ENCODE measurements at places on chromosomes 3 and 15.

- peak; percentile 83 for DNase-seq
Measured at GRCh38 chr3:40765884-40766283, 241.1 kb downstream of the ZNF621 start.

DNA sequence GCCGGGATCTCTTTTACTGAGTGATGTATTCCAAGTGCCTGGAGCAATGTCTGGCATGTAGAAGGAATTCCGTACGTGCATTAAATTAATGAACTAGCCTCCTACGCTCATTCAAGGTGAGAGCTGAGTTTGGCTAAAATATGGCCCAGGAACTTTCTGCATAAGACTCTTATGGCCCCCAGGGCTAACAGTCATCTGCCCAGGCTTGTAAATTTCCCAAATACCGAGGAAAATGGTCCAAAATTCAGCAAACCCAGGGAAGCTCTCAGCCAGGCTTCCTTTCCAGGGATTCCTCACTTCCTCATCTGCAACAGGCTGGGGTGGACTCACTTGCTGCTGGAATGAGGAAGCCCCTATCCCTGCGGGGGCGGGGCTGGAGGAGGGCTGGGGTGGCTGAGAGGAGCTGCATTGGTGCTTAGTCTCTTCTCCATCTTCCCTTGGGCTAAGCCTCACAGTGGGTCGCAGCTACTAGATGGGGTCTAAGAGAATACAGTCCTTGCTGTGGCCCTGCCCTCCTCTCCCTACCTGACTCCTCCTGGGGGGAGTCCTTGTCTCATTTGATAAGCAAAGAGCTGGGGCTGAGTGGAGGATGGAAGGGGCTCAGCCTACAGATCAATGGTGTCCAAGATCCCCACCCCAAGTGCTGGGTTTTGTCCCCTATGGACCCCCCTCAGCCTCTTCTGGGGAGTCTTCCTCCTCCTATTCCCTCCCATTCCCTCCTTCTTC lies 28.5 kb upstream of the APOD start:
- DNase-seq: no peak

DNA sequence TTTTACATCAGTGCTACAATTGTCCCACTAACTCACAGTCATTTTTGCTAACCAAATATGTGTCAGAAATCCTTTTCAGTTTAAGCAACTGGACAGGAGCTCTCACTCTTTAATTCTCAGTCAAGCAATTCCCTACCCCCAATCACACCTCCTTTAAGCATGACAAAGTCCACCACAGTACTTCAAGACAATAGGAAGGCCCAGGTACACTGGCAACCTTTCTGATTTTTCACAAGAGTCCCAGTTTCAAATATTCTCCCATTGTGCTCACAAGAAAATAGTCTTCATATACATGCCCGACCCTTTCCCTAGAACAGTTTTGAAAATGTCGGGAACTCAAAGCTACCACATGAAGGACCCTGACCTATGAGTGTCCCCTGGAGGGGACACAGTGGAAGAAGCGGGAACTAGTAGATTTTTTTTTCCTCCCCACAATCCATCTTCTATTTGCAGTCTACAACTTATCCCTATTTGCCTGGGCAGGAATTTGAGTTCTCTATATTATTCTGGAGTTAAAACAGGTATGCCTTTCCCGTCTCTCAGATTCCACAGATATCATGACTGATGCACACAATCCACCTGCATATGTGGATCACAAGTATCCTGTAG lies 413.5 kb downstream of the TIGIT start:
- no peak for DNase-seq

DNA sequence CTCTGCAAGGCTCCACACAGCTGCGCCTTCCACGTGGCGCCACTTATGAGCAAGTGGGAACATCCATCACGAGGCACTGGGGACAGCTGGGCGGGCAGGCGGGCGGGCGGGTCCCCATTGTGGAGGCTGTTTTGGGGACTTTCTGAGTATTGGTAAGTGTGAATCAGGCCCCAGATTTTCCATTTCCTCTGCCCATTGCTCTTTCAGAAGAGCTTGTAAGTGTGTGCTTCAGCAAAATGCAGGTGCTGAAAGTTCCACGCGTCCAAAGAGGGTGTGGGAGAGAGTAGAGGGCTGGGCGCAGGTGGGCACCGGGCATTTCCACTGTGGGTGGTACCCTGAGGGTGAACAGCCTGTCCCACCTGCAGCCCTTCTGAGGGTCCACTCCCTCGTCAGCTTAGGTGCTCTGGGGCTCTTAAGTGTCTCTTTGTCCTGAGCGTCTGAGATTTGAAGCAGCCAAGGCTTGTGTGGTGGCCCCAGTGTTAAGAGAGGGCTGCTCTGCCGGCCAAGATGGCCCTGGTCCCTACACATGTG lies 177.1 kb downstream of the RPLP1 start:
- no peak for DNase-seq

GRCh38 chr3:39237027-39237426 lies 42.8 kb downstream of the CX3CR1 start:
- DNase-seq: no peak

GRCh38 chr3:143121241-143122088 lies 1.9 kb downstream of the CHST2 start:
- no peak for DNase-seq

DNA sequence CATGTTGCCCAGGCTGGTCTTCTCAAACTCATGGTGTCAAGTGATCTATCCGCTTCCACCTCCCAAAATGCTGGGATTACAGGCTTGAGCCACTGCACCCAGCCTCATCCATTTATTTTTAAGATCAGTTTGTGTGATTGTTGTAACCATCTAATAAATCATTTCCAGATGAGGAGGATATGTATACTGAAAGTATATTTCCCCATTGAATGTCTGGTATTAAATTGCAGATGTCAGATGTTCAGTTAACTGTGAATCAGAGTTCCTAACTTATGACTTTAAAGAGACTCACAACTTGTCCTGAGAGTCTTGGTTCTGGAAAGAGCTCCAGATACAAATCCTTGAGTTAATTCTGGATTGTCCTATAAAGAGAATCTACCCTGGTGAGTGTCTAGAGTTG lies 62.4 kb downstream of the TRIM71 start:
- no peak for DNase-seq

- no peak for DNase-seq
Measured at GRCh38 chr3:17972959-17973906, 230.8 kb upstream of the TBC1D5 start.

GRCh38 chr3:174951034-174951433 lies 91.9 kb downstream of the NAALADL2 start:
- no peak for DNase-seq

- DNase-seq: no peak
Measured at GRCh38 chr3:52366527-52366926, 50.4 kb downstream of the DNAH1 start.

DNA sequence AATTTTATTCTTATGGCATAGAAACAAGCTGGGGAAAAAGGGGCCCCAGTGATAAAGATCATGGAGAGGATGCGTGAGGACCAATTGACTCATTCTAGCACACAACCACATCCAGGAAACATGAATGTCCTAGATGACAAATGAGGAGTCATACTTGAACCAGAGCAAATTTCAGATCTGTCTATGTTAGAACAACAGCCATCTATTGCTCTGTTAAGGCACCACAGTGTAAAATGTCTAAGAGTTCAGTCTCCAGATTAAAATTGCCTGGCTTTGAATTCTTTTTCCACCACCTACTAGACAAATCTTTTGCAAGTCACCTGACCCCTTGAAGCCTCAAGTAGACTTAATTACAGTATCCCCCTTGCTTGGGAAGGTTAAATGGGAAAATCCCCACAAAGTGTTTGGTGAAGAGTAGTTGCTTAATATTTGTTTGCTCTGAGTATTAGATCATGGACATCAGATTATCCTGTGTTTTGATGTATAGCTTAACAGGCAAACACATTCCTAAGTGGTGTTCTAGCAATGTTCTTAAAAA lies 258.7 kb upstream of the TGFBR2 start:
- no peak for DNase-seq

- no peak for DNase-seq
Measured at GRCh38 chr3:11507719-11508118, 136.0 kb downstream of the VGLL4 start.

DNA sequence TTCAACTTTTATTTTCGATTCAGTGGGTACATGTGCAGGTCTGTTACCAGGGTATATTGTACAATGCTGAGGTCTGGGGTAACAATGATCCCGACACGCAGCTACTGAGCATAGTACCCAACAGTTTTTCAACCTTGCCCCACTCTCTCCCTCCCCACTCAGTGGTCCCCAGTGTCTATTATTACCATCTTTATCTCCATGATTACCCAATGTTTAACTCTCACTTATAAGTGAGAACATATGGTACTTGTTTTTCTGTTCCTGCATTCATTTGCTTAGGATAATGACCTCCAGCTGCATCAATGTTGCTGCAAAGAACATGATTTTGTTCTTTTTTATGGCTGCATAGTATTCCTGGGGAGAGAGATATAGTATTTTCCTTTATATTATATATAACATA lies 75.7 kb upstream of the EPHB3 start:
- no peak for DNase-seq

DNA sequence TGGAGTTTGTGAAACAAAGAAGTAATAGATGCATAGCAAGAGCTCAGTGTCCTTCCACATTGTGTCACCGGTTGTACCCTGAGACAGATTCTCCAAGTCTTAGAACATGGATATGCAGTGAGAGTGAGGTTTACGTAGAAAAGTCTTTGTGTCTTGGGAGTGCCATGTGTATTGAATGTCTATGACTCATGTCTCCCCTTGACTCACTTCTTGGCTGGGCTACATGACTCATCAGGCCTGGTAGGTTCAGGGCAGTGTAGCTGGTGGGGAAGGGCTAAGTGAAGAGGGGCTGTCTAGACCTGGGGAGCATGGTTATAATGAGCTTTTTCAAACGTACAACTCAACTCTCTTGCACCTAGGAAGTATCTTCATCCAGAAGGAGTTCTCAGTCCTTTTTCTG lies 167.4 kb downstream of the GAP43 start:
- DNase-seq: peak; percentile 19

- peak; percentile 90 for DNase-seq
Measured at GRCh38 chr3:167814441-167814951, 79.0 kb downstream of the SERPINI1 start.

DNA sequence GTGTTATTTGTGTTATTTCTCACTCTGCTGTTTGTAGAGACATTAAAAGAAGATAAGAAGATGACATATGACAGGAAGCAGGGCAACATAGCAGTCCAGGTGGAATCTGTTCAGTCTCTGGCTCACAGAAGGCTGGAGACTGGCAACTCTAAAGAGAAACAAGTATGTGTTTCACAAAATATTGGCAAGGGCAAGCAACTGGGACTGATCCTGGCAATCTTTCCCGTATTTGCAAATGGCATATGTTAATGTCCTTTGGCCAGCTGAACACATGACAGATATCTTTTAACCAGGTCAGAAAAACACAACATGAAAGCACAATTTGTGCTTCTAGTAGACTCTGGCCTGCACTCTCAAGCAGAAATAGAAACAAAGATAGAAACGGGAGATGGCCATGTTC lies 1354.1 kb upstream of the EPHA6 start:
- DNase-seq: peak; percentile 73

DNA sequence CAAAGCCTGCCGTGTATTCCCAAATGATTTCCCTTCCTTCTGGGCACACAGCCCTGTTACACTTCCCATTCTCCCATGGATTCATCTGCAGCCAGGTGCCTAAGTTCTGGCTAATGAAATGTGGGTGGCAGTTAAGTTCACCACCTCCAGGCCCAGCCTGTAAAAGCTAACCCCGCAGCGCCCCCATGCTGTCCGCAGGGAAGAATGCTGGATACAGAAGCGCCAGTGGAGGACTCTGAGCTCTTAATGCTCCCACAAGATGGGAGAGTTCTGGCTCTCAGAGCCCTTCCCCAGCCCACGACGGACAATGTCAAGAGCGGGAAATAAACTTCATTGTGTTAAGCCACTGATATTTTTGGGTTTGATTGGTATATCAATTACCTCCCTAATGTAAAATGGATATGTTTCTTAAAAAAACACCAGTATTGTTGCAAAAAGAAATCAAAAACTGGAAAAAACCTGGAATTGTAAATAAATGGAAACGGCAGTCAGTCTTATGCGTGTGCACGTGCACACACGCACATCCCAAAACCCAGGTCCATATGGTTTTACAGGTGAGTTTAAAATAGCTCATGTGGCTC lies 37.7 kb upstream of the FGD5 start:
- DNase-seq: no peak

GRCh38 chr3:100047455-100048141 lies 66.7 kb downstream of the FILIP1L start:
- no peak for DNase-seq

DNA sequence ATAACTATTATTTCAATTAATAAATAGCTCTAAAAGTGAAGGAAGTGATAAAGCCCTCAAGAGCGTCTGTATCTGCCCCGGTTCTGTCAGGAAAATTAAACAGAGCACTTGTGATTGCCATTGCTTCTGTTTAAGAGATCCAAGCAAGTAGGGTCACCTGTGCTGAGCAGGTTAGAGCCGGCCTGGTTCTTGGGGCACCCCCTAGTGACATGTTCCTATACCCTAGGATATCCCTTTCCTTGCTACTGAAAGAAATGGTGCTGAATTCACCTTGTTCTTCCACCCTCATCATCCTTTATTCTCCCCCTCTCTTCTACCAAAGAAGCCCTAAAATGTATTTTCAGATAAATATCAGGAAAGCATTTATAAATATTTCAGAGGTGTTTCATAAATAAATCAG lies 323.5 kb downstream of the RORA start:
- no peak for DNase-seq

DNA sequence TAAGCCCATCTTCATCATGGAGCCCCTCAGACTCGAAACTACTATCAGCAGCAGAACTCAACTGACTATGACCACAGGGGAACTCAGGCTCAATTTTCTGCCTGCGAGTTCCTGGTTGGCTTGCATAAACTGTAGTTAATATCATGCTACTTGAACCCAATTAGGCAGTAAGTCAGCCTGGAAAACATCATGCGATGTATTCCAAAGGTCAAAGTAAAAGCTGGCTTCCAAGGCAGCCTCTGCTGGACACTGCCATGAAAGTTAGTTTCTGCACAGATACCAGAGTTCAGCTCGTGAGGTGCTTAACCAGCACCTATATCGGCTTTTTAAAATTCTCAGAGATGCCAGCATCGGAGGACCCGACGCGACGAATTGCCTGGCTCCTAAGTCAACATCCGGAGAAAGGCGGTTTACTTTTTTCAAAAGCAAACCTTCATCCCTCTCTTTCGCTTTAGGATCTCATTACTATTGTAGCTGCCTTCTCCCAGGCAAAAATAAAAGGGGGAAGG lies 3.8 kb downstream of the ANP32A start:
- no peak for DNase-seq

DNA sequence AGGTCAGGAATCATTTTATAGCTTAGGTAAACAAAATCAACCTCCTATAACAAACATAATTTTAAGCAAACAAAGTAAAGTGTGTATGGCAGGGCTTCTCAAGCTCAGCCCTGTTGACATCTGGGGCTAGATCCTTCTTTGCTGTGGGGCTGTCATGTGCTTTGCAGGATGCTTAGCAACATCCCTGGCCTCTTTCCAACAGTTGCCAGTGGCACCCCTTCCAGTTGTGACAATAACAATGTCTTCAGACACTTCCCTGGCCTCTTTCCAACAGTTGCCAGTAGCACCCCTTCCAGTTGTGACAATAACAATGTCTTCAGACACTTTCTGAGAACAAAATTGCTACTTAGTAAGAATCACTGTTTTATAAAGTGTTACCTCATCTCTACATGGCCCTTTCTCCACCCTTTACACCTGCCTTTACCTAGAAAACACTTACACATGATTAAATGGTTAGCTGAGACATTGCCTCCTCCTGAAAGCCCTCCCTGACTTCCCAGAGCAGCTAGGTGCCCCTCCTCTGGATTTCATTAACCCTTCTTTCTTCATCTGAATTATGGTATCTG lies 194.0 kb upstream of the LMCD1 start:
- no peak for DNase-seq

- DNase-seq: no peak
Measured at GRCh38 chr3:78255403-78255802, 1215.5 kb downstream of the ROBO2 start.
